ENCODE measurements at places on chromosomes 2 and 18. TPM values are rescaled to one million over a fixed set of nuclear protein-coding genes. Genes with fewer than 3 reads are reported as not detected.

GALNT3 gene
- total RNA-seq = 5.3 TPM

ACOXL gene
- not detected for total RNA-seq

ERFE gene
- total RNA-seq = not detected

FOXI3 gene
- total RNA-seq = not detected

BCL11A gene
- 0.25 TPM for total RNA-seq

GRCh38 chr18:48769006-48769636, 181.6 kb downstream of the SMAD7 start:
- DNase-seq = no peak

- peak; percentile 54 for DNase-seq
Observed at GRCh38 chr2:230922951-230923717, 1.9 kb downstream of the GPR55 start.

Data from activated naive CD4-positive, alpha-beta T cell treated with anti-CD3 and anti-CD28 coated beads, Interleukin-2, amount 50 U/mL, for 72 hours (primary cell).